ENCODE measurements at places on chromosomes 6 and 20. TPM values are rescaled to one million over a fixed set of nuclear protein-coding genes. Genes with fewer than 3 reads are reported as not detected.
A peak's percentile ranks its signal among the peaks of the same experiment; 100 is the strongest.

DNA sequence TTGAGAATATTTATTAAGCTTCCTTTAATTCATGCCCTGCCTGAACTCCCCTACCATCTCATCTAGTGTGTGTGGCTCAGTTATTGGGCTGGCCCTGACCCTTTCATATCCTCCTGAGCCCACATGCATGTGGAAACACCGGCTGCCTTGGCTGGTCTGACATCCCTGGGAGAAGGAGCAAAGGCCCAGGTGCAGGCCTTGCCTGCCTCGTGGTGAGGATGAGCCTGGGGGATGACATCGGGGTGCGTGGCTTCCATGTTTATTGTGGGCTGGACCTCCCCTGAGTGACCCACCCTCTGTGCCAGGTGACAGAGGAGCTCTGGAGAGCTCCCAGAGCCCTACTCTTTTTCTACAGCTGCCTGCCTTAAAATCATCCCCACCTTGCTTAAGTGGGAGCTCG is 69.1 kb downstream of the FOXA2 start:
- no peaks in the 10 kb centered on the region for H3K36me3 ChIP-seq
- H3K4me1 ChIP-seq = no peaks in the 10 kb centered on the region
- peaks cover 2% of the 10 kb centered on the region for H3K27me3 ChIP-seq
- DNase-seq = no peak
- no peak overlapping the region for H3K4me3 ChIP-seq

DNA sequence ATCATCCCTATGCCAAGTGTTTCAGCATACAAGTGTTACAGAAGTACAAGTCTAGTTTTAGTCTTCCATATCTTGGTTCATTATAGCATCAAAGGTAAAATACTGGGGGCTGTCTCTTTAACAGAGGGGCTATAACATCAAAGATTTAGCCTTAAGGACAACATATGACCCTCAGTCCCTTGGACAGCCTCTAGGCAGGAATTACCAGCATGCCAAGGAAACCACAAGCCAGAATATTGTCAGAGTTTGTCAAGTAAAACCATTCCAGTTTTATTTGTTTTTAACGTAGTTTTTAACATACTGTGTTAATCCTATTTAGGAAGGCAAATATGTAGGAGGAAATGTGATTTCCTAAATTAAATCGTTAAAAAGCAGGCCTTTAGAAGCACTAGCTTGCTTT is 18.6 kb downstream of the ZKSCAN8 start:
- H3K4me1 ChIP-seq = peaks cover 13% of the 10 kb centered on the region
- H3K27me3 ChIP-seq = peaks cover 2% of the 10 kb centered on the region
- peaks cover 43% of the 10 kb centered on the region for H3K36me3 ChIP-seq
- H3K27ac ChIP-seq = no peak overlapping the region

DNA sequence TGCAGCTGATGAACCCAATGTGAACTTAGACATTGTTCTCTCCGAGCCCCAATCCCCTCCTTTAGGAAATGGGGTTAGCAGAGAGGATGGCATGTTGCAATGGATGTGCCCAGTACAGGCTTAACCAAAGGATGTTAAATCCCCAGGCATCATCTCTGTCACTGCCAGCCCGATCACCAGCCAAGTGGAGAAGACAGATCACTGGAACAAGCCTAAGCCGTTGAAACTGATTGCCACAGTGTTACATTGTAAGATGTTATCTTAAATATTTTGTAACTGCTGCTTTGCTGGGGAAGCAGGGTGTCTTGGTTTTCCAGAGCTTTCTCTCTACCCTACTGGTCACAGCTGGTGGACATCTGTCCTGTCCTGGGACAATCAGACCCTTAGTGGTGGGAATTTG is 783.4 kb upstream of the CHD6 start:
- no peak overlapping the region for H3K4me3 ChIP-seq
- no peaks in the 10 kb centered on the region for H3K27me3 ChIP-seq
- no peaks in the 10 kb centered on the region for H3K36me3 ChIP-seq
- H3K4me1 ChIP-seq = no peaks in the 10 kb centered on the region
- DNase-seq = no peak
- no peak overlapping the region for H3K27ac ChIP-seq

DNA sequence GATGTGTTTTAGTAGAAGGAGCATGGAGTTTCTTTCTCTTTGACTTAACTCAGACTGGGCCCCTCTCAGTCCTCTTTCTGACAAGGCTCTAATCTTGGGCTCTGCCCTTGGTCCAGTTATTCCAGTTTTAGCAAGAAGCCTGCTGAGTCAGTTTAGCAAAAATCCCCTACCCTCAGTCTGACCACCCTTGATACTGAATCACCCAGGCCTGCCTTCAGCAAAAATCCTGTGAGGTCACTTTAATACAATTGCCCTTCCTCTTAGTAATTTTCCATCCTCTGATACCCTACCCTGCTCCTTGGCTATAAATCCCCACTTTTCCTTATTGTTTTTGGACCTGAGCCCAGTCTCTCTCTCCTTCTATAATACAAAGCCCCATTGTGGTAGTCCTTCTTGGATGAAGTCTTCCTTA is 326.7 kb upstream of the NOX3 start:
- no peaks in the 10 kb centered on the region for H3K4me1 ChIP-seq
- no peak for DNase-seq
- H3K4me3 ChIP-seq = no peak overlapping the region
- H3K36me3 ChIP-seq = no peaks in the 10 kb centered on the region
- no peak overlapping the region for H3K27ac ChIP-seq

GRCh38 chr6:40556023-40556422 is 31.1 kb downstream of the LRFN2 start:
- DNase-seq = no peak
- H3K27ac ChIP-seq = no peak overlapping the region
- no peaks in the 10 kb centered on the region for H3K27me3 ChIP-seq
- H3K36me3 ChIP-seq = no peaks in the 10 kb centered on the region
- no peak overlapping the region for H3K4me3 ChIP-seq

- H3K4me3 ChIP-seq = peak overlapping the region; percentile 81
- peak; percentile 59 for DNase-seq
- no peaks in the 10 kb centered on the region for H3K36me3 ChIP-seq
- H3K27me3 ChIP-seq = peaks cover 30% of the 10 kb centered on the region
- H3K4me1 ChIP-seq = peaks cover 5% of the 10 kb centered on the region
Observed at GRCh38 chr6:27332692-27333641, 20.9 kb upstream of the POM121L2 start.

MAS1 gene
- total RNA-seq = not detected

DNA sequence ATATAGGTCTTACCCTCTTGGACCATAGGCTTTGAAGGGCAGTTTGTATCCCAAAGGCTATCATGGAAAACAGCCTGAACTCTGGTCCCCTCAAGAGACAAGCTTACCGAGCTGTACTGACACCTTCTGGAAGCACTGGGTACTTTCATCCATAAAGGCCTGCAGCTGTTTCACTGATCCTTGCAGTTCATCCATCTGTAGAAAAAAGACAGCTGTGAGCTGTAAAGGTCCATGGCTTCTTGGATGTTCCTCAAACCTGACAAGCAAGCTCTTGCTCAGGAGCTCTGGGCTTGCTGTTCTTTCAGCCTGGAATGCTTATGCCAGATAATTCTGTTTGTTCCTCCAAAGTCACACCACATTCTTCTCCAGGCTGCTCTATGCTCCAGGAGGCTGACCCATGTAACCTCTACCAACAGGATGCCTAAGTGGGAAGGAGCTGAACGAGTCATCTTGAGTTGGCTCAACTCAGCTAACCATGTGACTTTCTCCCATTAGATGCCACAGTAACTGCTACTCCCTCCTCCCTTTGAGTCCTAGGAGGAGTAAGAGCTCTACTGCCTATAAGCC is 8.8 kb upstream of the NDRG3 start:
- peak; percentile 52 for DNase-seq
- no peak overlapping the region for H3K27ac ChIP-seq
- H3K27me3 ChIP-seq = no peaks in the 10 kb centered on the region

BHLHE23 gene
- not detected for total RNA-seq

DNA sequence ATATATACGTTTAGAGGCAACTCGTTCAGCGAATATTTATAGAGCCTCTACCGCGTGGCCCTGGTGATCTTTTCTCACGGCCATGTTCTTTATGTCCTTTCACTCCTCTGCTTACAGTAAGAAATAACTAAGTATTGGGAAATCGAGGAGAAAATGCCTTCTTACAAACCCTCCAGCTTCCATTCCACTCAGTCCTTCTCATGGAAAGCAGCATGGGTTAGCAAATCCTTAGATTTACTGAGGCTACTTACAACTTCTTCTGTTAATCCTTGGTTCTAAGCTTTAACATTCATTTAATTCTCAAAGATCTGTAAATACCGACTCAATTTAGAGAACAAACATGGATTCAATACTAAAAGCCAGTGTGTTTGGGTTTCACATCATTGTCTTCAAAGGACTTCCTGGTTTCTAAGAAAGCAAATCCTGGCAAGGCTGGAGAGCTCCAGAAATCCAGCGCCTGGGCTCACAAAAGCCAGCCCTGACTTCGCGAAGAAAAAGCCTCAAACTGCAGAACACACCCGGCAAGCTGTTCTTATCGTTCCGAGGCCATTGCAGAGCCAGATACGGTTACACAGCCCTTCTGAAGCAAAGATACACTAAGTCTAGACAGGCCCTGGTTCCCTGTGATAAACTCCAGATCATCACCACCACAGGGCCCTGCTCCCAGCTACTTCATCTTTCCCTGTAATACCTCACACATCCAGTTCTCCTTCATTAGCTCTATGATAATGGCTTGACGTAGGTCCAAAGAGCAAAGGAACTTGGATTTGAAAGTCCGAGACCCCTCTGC is 19.2 kb downstream of the AGPAT4 start:
- H3K4me3 ChIP-seq = no peak overlapping the region
- H3K4me1 ChIP-seq = no peaks in the 10 kb centered on the region

RAB22A gene
- total RNA-seq = 9.8 TPM

- no peak overlapping the region for H3K27ac ChIP-seq
- H3K4me1 ChIP-seq = no peaks in the 10 kb centered on the region
- H3K27me3 ChIP-seq = peaks cover 25% of the 10 kb centered on the region
- DNase-seq = no peak
- H3K4me3 ChIP-seq = no peak overlapping the region
- H3K36me3 ChIP-seq = no peaks in the 10 kb centered on the region
Observed at GRCh38 chr20:43386878-43387277, 70.8 kb upstream of the SRSF6 start.

- no peak overlapping the region for H3K4me3 ChIP-seq
- H3K27ac ChIP-seq = no peak overlapping the region
- H3K4me1 ChIP-seq = no peaks in the 10 kb centered on the region
- no peak for DNase-seq
Observed at GRCh38 chr20:1831606-1832005, 63.6 kb upstream of the SIRPA start.

DNA sequence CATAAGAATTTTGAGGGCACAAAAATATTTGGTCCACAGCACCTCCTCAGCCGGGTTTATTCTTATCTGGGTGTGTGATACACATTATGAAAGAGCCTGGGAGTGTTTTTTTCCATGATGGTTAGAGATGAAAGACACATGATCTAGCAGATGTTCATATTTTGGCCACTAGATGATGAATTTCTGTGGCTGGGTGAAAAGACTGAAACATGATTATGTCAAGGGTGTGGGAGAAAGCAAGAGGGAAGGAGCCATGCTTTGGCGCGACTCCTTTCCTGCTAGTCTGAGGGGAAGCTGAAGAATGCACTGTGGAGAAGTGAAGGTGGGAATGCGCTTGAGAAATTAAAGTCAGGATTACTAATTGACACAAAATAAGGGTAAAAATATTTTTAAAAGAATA is 102.3 kb downstream of the SH3BGRL2 start:
- peaks cover 10% of the 10 kb centered on the region for H3K27me3 ChIP-seq
- no peak overlapping the region for H3K4me3 ChIP-seq
- no peaks in the 10 kb centered on the region for H3K4me1 ChIP-seq
- DNase-seq = no peak
- H3K27ac ChIP-seq = no peak overlapping the region
- H3K36me3 ChIP-seq = no peaks in the 10 kb centered on the region

DNA sequence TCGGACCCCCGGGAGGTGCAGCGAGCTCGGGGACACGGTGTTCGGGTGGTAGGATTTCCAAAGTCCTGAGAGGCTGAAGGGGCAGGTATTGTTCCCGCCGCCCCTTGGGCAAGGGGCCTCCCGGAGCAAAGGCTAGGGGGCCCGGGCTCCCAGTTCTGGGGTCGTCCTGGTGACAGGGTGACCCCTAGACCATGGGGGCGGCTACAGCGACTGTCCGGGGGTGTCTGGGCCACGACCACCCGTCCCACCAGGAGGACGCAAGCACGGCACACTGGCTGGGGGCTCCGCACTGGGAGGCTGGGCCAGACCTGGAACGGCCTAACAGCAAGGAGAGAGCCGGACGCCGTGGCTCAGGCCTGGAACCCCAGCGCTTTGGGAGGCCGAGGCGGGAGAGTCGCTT is 55.6 kb downstream of the PRR18 start:
- no peak overlapping the region for H3K4me3 ChIP-seq
- peaks cover 17% of the 10 kb centered on the region for H3K27me3 ChIP-seq
- H3K4me1 ChIP-seq = peaks cover 6% of the 10 kb centered on the region
- no peaks in the 10 kb centered on the region for H3K36me3 ChIP-seq
- no peak overlapping the region for H3K27ac ChIP-seq

GRCh38 chr6:30544666-30545272 is 11.5 kb downstream of the GNL1 start:
- H3K27ac ChIP-seq = no peak overlapping the region
- H3K27me3 ChIP-seq = no peaks in the 10 kb centered on the region
- peak; percentile 38 for DNase-seq
- H3K4me3 ChIP-seq = no peak overlapping the region
- peaks cover 33% of the 10 kb centered on the region for H3K4me1 ChIP-seq
- H3K36me3 ChIP-seq = peaks cover 11% of the 10 kb centered on the region

DNA sequence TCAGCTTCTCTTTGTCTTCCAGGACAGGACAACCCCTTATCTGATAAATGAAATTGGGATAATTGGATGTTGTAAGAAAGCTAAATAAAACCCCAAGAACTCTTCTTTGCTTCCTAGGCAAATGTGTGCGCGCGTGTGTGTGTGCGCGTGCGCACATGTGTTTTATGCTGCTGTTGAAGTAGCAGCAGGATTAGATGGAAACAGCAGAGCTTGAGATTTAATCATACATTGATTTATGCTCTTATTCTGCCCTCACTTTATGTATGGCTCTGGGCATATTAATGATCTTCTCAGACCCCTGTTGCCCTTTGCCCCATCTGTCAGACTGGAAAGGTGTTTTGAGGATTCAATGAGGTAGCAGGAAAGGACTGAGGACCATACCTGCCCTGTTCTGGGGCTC is 324.0 kb upstream of the MAP3K7 start:
- no peak overlapping the region for H3K4me3 ChIP-seq
- no peak for DNase-seq
- no peak overlapping the region for H3K27ac ChIP-seq

PEX7 gene
- 6.4 TPM for total RNA-seq

- H3K4me1 ChIP-seq = peaks cover 13% of the 10 kb centered on the region
- no peaks in the 10 kb centered on the region for H3K36me3 ChIP-seq
- no peak overlapping the region for H3K4me3 ChIP-seq
- peaks cover 20% of the 10 kb centered on the region for H3K27me3 ChIP-seq
Observed at GRCh38 chr6:117463762-117464665, 18.5 kb upstream of the DCBLD1 start.

VSTM2L gene
- not detected for total RNA-seq
